ENCODE measurements at places on chromosomes 16 and 17.
A peak's percentile ranks its signal among the peaks of the same experiment; 100 is the strongest.

- DNase-seq: no peak
Observed at GRCh38 chr16:24737391-24737871, 8.0 kb downstream of the TNRC6A start.

- DNase-seq: no peak
Observed at GRCh38 chr17:82463925-82464566, 5.5 kb downstream of the NARF start.

- no peak for DNase-seq
Observed at GRCh38 chr16:46833460-46833800, 2.5 kb upstream of the C16orf87 start.

- DNase-seq: no peak
Observed at GRCh38 chr17:79800325-79801155, 3.7 kb upstream of the CBX8 start.

DNA sequence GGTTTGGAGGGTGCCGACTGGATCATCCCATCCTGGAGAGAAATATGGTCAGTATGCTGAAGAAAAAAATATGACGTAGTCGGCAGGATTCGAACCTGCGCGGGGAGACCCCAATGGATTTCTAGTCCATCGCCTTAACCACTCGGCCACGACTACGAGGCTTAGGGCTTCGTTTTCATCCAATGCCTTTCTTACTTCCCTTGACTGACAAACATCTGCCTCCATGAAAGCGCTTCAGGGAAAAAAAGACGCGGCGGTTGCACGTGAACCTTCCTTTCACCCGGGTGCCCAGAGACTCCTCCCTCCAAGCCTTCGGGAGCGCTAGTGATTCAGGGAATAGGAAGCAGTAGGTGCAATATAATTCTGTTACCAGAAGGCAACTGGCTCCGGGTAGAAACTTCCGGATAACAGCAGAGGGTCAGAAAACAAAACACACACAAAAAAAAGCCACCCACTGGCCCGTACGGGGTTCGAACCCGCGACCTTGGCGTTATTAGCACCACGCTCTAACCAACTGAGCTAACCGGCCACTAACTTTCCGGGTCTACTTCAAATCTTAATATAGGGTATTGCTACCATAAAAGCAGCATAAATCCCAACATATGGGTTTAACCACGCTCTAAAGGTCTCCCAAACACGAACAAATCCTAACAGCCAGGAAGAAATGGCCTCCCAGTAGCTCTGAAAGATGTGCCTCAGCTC lies 16.3 kb upstream of the AURKB start:
- peak; percentile 97 for DNase-seq

DNA sequence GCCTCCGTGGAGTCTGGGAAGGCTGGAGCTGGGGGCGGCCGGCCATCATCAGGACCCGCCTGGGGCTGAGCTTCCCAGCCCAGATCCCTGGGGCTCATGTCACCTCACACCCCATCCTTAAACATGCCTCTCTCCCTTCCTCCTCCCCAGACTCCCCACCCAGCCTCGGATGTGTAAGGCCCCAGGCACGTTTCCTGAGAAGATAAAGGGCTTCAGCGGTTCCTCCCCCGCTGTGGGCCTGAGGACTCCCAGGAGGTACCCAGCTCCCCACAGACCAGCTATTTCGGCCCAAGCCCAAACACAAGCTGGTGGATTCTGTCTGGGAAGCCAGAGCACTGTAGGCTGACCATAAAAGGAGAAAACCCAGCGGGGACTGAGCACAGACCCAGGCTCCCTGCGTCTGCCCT lies 49.2 kb downstream of the MYH11 start:
- no peak for DNase-seq

DNA sequence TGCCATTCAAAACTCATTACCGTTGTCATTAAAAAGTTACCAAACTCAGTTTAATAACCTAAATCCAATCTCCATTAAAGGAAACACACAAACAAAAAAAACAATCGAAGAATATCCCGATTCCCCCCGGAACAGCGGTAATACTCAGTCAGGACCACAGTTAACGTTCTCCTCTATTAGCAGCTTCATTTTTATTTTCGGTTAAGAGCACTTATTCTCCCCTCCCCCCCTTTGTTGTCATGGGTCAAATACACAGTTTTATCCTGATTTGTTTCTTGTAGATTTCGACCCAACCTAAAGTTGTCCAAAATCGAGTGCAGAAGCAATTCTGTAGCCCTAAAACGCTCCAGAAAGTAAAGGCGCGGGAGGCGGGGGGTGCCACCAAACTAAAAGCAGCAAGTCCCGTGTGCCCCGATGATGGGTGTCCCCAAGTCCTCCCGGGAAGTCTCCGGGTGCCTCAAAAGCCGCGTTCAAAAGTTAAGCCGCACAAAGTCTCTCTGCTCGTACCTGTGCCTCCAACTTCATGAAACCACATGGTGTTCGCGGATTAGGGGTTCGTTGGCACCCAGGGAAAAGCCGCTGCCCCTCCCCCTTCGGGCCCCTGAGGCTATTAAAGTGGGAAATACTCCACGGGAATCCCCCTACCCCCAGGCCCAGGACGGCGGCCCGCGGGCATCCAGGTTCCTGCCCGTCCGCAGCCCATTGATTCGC lies 996 bp downstream of the SUMO2 start:
- DNase-seq: no peak

GRCh38 chr17:78266231-78266631 lies 34.8 kb downstream of the TMEM235 start:
- DNase-seq: no peak

DNA sequence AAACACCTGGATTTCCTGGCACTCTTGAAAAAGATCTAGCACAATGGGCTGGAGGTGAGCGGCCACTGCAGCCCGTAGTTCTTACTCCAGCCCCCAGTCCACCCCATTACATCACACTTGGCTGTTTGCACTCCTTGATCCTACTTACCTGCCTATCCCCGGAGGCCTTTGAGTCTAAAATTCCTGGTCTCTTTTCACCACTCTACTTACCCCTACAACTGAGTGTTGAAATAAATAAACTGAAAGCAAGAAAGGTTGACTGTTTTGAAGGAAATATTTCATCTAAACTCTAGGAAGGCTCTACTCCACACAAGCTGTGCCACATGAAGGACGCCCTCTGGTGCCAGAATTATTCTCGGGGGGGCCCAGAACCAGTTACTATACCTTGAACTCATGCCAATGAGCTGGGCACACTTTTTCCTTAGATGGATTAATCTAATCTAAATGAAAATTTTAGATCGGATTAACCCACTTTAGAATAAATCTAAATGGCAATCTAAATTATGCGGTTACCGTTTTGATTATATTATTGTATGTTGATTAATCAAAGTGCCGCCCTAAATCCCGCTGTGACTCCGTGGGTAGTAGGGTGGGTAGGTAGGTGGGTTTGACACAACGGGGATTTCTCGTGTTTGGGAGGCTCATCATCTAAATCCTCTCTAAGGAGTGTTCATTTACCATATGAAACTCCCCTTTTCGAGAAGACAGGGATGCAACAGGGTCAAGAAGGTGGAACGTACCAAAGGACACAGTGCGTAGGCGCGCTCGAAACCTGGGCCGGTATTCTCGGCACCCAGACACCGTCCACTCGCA lies 651 bp upstream of the EIF1 start:
- DNase-seq: no peak

DNA sequence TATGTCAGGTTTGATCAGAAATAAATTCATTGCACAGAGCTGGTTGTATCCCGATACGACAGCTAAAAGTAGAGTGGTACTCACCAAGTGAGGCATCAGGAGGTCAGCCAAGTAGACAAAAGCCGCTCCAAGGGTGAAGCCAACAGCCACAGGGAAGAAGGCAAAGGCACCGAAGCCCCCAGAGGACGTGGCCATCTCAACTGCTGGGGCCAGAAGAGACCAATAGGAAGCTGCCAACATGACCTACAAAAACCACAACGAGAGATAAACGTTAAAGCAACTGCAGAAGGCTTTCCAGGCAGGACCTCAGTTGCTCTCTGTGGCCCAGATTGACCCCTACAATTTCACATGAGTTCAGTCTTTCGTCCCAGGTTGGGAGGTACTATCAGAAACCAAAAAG lies 61.0 kb downstream of the SLC39A11 start:
- DNase-seq: no peak

DNA sequence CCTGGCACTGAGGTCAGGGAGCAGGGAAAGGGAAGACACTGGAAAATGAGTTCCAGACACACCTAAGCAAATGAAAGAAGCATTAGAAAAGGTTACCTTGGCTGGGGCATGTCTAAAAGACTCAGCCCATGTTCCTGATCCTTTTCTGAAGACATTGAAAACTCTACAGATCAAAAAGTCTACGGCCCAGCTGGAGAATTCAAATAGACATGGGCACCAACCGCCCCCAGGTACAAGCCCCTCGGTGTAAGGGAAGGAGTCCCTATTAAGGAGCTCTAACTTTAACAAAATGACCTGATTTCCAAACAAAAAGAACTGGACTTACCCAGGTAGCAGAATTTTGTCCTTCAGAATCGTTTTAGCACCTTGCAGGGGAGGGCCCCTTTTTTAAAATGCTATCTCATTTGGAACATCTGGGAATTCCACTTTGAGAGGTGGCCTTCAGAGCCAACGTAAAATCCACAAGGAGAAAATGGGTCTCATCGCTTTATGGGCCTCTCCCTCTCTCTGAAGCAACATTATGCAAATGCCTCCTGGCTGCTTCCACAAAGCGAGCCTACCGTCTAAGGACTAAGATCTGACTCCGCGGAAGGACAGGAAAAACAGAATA lies 43.6 kb upstream of the RBFOX3 start:
- no peak for DNase-seq

Data from A549 (cell line).